ENCODE measurements at places on chromosomes 2 and 18.

DNA sequence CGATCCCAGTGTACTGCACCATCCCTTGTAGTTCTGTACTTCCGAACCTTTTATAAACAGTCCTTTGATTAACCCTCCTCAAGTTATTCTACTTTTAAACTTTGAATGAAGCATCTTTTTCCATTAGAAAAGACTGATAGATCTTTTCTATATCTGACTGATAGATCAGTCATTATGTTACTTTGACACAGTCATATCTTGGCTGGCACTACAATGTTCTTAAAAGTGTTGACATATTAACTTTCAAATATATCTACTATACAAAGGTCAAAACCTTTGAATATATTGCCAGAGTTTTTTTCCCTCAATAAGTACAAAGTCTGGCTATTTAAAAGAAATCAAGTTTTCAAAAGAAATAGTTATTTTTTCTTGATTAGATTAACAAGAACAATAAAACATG lies 35.4 kb upstream of the NABP1 start:
- no peak for DNase-seq

DNA sequence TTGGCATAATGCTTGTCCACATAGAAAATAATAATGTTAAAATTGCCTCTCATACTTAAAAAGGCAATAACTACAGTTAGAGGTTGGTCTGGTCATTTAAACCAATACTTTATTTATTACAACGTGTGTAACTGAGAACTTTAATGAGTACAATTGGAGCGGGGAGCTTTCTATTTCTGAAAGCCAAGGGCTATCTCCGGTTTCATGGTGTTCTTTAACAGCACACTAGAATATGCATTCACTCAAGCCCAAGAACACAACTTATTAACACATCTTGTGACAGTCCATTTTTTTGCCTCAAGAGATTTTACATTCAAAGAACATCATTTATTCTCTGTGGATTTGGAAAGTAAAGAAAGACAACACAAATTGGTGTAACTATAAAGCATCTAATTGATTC lies 131.8 kb downstream of the KCNH7 start:
- DNase-seq = no peak

DNA sequence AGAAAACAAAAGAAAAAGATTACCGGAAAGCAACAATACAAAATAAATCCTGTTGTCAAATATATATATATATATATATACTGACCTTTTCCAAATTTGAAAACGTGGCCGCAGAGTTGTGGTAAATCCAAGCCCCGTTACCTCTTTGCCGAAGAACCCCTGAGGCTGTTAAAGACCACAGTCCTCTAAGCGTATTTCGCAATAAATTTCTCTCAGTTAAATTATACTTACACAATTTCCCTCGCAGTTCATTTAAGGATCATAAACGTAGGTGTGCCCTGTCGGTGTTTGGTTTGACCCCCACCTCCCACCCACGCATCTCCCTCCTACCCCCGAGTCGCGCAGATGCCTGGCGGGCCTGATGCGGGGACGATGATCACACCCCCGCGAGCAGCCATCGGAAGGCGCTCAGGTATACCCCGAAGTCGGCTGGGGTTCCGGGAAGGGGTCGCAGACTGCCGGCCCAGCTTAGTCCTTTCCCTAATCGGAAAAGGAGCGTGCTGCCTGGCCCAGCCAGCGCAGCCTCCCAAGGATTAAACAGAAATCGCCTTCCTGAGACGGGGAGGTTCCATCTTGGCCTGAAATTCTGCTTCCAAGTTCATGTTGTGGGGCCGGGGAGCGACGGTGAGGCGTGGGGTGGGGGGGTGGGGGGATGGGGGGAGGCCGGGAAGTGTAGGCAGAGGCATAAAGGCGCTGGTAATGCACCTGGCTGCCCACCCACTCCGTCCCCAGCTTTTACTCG lies 2.9 kb upstream of the MEIS1 start:
- no peak for DNase-seq

- DNase-seq = no peak
These were observed 72.6 kb downstream of the TXNL1 start for GRCh38 chr18:56565551-56566345.

- no peak for DNase-seq
These were observed 236.1 kb downstream of the GCA start for GRCh38 chr2:162579986-162580385.

- no peak for DNase-seq
These were observed 698.2 kb downstream of the TRIB2 start for GRCh38 chr2:13414897-13415296.

DNA sequence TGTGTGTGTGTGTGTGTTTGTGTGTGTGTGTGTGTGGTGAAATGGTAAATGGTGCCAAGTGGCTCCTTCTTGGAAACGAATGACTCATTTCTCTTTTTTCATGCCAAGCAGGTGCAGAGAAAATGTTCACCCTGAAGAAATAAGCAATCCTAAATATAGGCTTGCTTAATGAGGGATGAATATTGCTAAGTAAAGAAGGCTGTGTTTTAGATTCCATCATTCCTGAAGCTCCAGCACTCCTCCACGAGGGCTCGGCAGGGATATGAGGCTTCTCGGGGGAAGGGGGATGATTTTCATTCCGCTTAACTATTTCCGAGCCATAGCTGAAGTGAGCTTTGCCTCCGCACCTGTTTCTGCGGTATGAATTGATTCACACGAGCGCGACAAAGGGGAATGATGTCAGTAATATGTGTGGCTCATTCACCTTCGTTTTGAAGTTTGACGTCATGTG lies 72.9 kb downstream of the TSN start:
- DNase-seq = no peak

DNA sequence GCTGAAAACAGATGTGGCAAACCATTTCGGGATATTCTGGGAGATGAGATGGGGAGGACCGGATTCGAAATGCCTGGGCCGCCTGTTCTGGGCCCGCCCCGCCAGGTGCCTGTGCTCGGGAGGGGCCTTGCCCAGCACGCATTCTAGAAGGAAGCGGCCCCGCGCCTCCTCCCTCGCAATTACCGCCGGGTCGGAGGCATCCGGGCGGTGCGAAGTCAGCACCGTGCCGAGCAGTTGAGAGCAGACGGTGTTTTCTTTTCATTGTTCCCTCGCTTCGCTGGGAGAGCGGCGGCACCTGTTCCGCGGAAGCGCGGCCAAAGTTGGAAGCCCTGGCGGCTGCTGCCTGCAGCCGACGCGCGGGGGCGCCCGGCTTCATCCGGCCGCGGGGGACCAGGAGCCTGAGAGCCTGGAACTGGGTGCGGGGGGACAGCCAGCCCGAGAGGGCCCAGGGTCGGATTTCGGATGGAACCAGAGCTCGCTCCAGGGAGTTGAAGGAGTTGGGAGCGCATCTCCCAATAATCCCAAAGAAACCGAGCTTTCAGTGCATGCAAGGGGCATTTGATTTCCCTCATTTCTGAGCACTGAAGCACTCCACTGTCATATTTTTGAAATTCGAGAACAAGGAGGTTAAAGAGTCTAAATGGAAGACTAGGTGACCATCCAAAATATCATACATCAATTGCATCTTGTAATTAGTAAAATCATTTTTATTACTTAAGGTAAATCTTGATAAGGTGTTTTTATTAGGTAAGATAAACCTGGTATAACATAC lies 241.8 kb upstream of the RAB12 start:
- DNase-seq = no peak

DNA sequence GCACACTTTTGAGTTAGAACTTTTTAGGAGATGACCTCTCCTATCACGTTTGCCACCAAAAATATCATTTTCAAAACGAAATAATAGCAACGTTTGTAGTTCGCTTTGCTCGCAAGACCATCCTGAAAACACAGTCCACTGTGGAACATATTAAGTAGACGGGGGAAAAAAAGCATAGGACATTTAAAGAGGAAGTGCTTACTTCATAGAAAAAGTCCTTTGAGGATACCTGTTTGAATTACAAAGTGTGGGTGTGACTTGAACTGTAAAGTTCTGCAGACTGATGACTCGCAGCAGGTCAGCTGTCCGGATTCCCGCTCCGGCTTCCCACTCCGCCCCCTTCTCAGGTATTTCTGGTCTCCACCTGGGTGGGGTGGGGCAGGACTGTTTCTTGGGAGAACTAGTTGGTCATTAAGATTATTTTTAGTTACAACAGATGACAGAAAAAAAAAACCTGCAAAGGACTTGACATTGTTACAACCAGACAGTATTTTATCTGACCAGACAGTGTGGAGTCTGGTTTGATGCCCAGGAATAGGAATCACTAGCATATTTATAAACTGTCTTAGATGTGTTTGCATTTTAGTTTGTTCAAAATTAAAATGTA lies 13.3 kb downstream of the CNOT11 start:
- no peak for DNase-seq

DNA sequence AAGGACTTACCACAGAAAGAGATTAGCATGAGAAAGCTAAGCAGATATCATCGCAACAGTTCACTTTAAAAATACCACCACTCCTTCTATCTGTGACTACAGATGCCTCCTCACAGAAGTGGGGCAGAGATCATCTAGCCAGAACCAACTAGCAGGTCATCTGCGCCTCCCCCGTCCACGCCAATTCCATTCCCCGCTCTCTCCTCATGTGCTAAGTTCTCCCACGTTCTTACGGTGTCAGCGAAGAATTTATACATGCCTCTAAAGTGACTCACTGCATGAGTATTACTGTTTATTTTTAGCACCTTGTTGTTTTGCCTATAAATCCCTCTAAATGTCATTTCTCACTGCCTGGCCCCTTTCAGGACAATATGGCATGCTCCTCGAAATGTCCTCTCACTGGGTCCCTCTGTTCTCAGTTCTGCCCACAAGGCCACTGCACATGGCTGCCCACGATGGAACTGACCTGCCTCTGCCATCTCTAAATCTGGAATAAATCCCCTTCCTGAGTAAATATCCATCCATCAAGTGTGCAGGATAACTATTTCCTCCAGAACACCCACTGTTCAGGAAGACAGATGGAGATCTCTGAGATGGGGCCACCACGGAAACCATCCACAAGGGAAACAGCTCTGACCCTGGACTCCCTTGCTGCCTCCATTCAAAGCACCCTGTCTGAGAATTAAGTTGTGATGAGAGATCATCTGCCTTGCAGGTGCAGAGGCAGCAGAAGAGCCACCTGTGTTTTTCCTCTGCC lies 137.7 kb downstream of the IRS1 start:
- DNase-seq = no peak

- DNase-seq = no peak
These were observed 35.2 kb upstream of the OTX1 start for GRCh38 chr2:63015389-63015788.

DNA sequence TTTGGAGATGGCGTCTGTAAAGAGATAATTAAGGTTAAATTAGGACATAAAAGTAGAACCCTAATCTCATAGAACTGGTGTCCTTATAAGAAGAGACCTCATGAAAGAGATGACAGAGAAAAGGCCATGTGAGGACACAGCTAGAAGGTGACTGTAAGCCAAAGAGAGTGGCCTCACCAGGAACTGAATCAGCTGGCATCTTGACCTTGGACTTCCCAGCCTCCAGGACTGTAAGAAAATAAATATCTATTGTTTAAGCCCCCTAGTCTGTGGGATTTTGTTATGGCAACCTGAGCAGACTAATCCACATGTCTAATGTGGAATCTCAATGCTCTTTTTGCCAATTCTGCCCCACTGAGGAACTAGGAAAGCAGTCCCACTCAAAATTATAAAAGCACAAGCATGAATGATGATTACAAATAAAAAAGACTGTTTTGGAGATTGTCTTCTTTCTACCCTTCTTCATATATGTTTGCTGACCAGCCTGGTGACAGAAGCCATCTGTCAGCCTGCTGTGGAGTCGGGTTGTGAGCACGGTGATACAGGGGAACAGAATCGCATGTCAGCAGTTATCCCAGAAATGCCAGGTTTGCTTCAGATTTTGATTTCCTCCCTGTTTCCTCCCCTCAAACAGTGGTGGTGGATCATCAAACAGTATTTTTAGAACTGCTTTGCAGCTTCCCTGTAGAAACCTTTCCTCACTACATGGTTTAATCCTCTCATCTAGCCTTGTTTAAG lies 54.2 kb downstream of the INPP4A start:
- no peak for DNase-seq

DNA sequence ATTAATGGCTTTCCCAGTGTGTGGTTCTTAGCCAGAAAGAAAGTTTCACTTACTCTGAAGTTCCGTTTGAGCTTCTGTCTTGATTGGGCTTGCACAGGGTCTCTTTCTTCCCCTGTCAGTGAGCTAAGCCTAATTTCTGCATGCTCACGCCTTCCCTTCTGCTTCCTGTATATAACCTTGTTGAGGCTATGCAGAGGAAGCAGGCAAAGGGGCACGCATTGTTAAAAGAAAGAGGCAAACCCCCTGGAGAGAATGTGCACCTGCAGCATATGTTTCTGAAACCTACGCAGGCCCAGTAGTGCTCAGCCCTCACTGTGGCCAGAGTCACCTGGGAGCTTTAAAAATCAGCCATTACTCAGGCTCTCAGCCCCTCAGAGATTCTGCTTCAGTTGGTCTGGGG lies 14.5 kb upstream of the PLA2R1 start:
- DNase-seq = no peak

DNA sequence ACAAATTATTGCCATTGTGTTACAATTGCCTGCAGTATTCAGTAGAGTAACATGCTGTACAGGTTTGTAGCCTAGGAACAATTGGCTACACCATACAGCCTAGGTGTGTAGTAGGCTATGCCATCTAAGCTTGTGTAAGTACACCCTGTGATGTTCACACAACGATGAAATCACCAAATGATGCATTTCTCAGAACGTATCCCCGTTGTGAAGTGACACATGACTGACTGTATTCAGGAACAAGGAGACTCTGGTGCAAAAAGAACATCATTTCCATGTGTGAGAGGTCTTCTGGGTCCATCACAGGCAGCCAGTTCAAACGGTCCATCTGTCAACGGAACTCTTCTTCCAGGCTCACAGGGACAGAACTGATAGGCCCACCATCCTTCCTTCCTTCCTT lies 263.7 kb downstream of the ANAPC1 start:
- DNase-seq = no peak

GRCh38 chr2:134138115-134138514 lies 115.8 kb upstream of the MGAT5 start:
- DNase-seq = no peak

DNA sequence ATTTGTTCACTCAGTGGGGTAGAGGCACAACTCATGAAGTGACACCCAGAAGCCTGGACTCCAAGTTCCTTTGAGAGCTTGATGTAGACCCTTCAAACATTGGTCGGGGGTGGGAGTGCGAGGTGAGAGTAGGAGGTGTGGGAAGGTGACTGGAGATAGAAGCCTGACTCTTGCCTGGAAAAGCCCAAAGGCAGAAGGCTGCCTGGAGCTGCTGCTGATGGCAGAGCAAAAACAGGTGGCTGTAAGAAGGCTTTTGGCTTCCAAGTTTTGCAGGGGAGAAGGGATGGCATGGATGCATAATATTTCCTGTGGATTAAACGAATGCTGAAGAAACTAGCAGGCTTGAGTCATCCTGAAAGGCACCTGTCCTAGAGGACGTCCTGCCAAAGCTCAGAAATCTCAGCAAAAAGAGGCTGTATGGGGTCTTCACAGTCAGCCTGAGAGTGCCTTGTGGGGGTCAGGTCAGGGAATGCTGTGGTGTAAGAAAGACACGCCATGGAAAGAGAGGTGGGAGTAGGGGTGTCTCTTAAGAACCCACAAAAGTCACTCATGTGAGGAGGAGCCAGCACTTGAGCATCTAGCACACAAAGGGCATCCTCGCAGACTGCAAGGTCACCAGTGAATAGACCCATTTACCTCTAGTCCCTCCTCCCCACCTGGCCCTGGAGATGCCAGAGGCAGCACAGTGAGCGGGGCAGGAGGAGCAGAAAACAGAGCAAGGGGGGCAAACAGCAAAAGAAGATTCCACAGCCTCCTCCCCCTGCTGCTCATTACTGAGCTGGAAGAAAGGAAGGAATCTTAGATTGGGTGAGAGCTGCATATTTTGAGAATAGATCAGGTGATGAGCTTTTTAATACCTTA lies 37.5 kb downstream of the FASTKD2 start:
- no peak for DNase-seq

GRCh38 chr2:150234787-150235446 lies 252.6 kb downstream of the RND3 start:
- no peak for DNase-seq

Data from GF-D8 (cell line).